ENCODE measurements at places on chromosomes 6 and 20.

GRCh38 chr6:108853077-108853476, 4.9 kb downstream of the ARMC2 start:
- no peak for DNase-seq

- DNase-seq, result no peak
Measured at GRCh38 chr20:3890398-3890751, 1.2 kb downstream of the PANK2 start.

DNA sequence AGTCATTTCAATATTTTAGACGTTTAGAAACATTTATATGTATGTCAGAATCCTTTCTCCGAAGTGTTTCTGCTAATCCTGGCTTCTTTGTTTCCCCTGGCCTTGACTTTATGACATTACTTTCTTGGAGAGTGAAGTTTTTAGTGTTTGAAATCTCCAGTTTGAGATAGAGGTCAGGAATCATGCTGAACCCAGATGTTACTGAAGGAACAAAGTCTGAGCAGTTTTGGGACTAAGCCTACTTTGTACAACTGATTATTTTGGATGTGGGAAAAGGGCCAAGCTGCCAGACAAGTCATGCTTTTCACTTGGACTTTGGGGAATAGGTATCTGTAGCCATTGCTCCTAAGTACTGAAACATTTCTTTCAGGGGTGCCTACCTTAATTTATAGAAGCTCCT, 2.3 kb downstream of the RNF144B start:
- no peak for DNase-seq

DNA sequence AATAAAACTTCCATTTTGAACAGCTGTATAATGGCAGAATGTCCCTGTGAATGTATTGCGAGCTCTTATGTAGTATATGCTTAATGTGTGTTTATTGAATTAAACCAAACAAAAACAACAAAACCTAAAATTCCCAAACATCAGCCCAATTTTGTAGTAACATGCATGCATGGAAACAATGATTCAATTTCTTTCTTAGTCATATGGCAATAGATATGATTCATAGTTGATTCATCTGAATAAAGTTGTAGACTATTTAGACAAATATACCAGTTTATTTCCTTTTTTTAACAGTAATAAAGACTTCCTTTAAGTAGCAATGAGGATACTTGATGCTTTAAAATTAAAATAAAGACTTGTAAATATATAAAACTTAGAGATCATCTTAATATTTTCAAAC, 670.6 kb downstream of the CD109 start:
- DNase-seq, result no peak

DNA sequence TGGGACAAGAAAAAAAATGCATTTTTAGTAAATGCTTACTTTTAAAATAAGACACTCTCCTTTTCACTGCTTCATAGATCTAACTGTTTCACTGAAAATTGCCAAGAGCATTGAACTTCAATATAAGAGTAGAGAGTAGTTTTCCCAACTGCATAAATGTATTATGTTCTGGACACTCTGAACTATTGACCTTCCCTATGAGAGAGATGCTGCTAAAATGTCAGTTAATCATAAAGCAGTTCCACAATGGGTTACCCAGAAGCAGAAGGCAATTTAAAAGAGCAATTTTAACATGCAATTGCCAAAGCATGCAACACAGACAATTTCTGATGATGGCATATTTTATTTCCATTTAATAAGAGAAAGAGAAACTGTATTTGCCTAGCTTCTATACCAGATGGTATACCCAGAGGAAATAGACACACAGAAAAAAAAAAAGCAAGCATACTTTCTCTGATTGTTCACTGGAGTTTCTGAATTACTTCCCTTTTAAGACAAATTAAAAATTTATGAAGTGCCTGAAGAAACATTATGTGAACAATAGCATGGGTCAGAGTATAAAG, 279.1 kb upstream of the THEMIS start:
- DNase-seq, result no peak

GRCh38 chr6:168009331-168009730, 11.9 kb downstream of the KIF25 start:
- no peak for DNase-seq

DNA sequence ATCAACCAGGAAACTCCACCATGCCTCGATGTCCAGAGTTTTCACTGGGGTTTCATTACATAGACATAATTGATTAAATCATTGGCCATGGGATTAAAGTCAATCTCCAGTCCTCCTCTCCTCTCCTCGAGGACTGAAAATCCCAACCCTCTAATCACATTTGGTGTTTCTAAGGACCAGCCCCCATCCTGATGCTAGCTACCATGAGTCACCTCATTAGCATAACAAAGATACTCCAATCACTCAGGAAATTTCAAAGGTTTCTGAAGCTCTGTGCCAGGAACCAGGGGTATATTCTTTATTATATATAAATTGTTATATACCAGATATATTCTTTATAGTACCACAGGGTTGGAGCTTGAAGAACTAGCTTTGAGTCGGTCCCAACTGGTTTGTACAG, 212.9 kb upstream of the PRND start:
- no peak for DNase-seq

DNA sequence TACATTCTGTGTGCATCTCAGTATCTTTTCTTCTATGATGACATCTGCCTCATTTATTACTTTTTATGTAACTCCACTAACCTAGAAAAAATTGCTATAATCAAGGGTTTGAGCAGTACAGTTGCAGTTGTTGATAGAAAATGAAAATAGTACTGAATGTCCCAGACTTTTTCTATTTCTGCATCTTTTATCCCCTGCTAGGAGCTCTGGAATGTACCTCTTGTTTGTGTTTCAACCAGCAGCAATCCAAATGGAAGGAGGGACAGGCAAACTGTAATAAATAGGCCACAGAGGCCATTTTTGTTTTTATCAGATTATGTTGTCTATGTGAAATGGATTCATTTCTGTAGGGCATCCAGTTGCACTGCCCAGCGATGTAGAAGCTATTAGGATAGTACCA, 536.9 kb downstream of the KIF16B start:
- no peak for DNase-seq

- DNase-seq, result no peak
Measured at GRCh38 chr6:91442342-91442741, 855.5 kb upstream of the MAP3K7 start.

DNA sequence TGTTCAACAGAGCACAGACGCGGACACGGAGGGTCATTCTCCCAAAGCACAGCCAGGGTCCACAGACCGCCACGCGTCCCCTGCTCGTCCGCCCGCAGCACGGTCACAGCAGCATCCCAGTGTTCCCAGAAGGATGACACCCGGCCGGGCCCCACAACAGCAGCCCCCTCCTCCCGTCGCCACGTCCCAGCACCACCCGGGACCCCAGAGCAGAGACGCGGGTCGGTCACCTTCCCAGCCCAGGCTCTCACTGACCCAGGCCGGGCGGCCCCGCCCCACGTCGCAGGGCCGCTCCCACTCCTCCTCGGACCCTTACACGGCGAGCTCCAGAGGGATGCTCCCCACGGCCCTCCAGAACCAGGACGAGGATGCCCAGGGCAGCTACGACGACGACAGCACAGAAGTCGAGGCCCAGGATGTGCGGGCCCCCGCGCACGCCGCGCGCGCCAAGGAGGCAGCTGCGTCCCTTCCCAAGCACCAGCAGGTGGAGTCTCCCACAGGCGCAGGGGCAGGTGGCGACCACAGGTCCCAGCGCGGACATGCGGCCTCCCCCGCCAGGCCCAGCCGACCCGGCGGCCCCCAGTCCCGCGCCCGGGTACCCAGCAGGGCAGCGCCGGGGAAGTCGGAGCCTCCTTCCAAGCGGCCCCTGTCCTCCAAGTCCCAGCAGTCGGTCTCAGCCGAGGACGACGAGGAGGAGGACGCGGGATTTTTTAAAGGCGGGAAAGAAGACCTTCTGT, 64.3 kb downstream of the FNDC1 start:
- no peak for DNase-seq

- DNase-seq, result no peak
Measured at GRCh38 chr6:16391451-16391912, 153.1 kb downstream of the GMPR start.

DNA sequence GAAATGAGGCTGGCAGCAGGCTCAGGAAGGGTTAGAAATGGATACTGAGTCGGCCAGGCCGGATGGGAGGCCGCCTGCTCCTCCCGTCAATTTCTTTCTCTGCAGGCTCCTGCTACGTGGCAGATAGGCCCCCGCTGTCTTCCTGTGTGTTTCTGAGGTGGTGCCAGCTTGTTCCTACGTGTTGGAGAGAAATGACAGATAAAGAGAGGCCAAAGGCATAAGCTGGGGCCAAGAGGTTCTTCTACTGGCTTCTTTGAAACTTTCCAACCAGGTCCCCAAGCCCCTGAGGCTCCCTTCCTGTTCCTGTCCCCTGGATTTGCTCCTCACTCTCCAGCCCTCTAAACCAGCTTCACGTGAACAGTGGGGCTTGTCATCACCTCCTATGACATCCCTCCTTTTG, 76.8 kb downstream of the TCP11 start:
- DNase-seq, result no peak

DNA sequence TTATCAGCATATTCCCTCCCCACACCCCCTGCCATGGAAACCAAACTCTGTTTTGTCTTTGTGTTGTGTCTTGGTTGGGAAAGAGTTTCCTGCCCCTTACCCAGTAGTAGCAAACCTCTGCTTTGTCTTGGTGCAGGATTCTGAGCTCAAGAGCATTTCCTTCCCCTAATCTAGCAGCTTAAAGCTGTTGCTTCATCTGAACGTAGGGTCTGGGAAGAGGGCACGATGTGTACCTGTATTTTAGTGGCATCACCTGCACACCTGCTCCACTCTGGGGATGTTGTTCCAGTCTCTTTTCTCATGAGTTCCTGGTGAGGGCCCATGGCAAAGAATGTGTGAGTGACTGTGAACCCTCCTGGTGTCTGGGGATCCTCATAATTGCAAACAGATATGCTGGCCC, 164.7 kb downstream of the SCP2D1 start:
- no peak for DNase-seq

DNA sequence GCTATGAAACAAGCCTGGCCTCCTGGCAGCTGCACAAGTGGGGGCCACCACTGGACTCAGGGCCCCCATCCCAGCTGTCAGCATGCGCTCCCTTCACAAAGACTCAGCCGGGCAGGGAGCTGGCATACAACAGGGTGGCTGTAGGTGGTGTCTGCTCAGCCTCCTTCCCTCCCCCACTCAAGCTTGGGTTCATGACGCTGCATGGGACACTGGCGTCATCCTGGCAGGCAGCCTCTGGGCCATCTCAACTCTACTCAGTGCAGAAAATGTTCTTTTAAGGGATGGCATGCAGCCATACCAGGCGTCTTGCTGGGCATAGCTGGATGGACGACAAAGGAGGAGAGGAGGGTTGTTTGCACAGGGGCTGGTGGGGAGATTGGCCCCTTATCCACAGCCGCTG, 30.5 kb downstream of the SAYSD1 start:
- no peak for DNase-seq

- DNase-seq, result no peak
Measured at GRCh38 chr20:63698739-63699465, 2.5 kb downstream of the TNFRSF6B start.

GRCh38 chr20:63686492-63687321, 9.7 kb upstream of the TNFRSF6B start:
- DNase-seq, result no peak

DNA sequence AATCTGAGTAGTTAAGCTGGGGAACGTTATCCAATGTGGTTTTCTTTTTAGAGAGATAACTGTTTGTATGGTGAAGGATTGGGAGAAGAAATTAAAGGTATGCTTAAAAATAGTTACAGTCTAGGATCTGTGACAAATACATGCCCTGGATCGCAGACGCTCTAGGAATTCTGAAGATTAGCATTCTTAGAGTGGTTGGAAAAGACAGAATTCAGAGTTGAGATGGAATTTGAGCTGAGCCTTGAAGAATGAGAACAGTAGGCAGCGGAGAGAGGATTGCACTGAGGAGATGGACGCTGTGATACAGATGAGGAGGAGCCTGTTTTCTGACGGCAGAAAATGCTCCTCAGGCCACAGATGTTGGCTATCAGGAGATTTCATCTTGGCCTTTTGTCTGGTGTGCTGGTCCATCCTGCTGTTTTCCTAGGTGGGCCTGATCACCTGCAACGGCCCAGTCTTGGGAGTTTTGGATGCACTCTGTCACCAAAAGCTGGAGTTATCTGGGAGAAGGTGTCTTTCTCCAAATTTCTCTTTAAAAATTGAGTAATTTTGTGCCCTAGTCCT, 48.3 kb upstream of the KIF25 start:
- DNase-seq, result no peak

DNA sequence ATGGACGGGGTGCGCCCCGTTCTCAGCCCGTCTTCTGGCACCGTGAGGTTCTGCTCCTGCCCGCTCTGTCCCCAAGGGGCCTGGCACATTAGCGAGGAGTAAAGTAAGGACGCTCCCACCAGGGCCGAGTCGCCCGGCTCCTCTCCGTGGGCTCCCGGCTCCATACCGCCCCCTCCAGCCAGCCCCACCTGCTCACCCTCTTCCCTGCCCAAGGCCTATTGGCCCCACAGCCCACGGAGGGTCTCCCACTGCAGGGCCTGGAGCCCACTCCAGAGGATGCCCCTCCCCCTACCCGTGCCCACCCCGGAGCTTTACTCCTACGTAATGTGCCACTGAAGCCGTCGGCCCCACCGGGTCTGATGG, 47.5 kb upstream of the CHRNA4 start:
- no peak for DNase-seq

DNA sequence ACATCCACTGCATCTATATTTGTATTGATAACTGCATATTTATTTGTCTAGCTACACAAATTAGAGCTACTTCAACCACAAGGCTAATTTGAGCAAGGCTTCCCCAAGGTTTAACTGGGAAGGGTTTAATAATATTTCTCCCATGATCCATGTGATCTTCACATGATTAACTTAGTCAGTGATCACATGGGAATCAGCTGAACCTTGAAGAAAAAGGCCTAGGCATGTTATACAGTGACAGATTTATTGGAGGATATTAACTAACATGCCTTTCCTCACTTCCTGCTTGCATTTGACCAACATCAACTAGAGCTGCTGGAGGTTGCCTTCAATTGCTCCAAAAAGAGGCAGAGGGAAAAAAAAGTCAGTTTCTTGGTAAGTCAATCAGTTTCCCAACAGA, 417.0 kb downstream of the HAO1 start:
- no peak for DNase-seq
